GM04503 (cell line): ENCODE measurements at places on chromosomes 4 and X.

DNA sequence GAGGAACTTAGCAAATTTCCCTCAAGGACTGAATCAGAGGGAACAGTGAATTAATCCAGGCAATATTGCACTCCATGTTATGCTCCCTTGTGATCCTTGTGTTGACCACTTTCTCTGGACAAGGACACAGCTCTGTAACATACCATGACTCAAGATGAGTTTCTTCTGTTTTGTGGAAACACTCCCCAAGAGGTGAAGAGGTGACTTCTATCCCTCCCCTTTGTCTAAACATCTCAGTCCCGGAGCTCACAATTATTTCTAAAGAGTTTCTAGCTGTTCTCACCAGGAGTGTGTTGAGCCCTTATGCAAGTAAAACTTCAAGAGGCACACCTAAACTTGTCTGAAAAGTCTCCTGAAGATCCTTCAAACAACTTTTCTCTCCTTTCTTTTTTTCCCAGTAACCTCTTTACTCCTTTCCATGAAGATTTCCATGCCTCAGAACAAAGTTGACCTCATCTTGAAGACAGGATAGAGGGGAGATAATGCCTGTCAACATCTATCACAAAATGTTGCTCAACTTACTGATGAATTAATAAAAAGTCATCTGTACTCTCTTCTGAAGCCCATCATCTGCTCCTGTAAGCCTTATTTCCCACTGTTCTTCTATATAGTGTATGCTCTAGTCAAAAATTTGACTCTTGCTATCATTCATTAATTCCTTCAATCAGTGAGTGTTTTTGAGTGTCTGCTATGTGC, 429.1 kb downstream of the SPRY1 start:
- no peak for DNase-seq

DNA sequence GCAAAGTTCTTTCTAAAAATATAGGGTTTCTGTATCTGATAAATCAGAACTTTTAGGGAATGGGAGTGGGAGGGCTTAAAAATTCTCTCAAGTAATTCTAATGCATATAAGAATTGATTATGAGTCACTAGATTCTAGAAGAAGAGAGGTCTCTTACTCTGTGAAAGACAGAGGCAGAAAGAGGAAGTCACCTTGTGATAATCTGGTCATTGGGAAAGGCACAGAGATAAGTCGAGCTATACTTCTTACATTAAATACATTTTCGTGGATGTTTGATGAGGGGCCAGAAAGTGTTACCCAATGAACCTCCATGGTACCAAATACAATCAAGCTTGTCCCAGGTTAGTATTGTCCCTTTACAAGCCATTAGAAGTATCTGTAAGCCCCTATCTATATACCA, 134.4 kb downstream of the MAD2L1 start:
- DNase-seq, result no peak

DNA sequence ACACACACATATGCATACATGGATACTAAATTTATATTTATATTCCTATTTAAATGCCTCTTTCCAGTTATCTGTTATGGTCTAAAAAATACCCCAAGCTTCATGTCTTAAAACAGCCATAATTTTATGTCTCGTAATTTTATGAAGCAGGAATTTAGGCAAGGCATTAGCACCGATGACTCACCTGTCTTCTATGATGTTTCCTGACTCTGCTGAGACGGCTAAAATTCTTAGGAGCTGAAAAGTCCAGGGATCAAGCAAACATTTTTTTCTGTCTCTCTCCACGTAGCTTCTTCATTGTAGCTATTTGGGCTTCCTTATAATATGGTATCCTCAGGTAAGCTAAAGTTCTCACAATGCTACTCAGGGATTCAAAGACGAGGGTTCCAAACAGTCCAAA, 930.3 kb downstream of the STIM2 start:
- DNase-seq, result no peak

GRCh38 chr4:68693325-68694075, 23.0 kb upstream of the UGT2B15 start:
- DNase-seq, result no peak

DNA sequence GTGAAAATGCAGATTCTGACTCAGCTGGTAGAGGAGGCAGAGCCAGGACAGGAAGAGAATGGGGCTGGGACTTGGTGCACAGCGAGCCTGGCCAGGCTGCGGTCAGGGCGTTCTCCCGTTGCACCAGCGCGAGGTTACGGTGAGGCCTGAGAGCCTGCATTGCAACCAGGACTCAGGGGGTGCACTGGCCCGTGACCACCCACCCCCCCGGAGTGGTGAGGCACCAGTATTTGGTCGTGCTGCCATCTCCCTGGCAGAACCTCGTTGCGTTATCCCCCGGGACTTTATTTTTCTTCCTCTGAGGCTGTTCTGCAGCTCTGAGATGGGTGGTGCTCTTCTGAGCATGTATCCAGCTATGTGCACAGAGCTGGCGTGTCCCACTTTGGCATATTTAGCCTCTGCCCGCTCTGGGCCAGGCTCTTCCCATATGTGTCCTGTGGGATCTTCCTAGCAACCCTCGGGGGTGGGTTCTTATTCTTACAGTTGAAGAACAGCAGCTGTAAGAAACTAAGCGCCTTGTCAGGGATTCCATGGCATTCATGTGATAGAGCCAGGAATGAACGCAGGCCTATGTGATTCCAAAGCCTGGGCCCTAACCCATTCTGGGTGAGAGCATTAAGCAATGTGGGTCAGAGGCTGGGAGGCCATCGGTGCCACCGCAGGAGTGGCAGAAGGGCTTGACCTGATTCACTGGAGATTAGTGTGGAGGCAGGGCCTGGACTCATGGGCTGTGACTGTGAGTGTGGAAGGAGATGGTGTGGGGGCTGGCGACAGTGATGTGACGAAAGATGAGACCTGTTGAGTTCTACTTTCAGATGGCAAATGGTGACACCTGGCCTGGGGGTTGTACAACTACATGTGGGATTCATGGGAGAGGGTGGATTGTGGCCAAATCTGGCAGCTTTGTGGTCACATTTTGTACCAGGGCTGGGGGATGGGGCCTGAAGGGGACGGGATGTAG, 3.1 kb downstream of the TADA2B start:
- DNase-seq, result no peak

GRCh38 chr4:83947125-83947829, 411.4 kb downstream of the GPAT3 start:
- no peak for DNase-seq

GRCh38 chrX:118536687-118537461, 41.3 kb downstream of the DOCK11 start:
- no peak for DNase-seq

DNA sequence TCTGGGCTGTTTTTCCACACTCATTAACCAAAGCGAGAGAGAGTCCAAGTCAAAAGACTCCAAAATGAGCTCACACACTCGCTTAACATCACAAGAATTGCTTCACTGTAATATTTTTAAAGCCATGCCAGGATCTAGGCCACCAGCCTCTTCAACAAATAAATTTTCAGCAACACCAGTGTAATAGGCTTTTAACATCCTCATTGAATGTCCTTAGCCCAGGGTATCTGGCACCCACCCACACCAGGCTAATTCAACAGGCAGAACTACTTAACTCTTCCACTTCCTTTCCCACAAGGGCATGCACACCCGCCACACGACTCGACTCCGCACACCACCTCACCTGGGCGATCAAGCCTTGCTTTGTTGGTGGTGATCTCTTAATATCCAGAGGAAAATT, 34.2 kb downstream of the FAT1 start:
- DNase-seq, result no peak

- DNase-seq, result peak; percentile 2
Measured at GRCh38 chrX:140572724-140573123, 67.9 kb upstream of the SOX3 start.

DNA sequence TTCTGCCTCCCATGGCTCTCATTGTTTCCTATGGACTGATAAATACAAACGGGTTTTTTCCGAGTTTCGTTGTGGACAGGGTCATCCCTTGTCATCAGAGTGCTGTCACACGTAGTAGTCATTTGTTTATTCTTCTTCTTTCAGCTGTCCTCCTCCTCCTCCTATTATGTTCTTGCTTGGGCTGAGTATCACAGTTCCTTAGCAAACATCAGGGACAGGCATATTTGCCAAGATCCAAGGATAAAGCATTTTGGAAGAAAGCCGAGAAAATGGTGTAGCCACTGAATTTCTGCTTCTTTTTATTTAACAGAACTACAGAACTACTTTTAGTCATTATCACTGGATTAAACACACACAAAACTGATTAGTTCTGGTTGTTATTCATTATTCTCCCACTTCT, 167.9 kb downstream of the MAML3 start:
- DNase-seq, result no peak

DNA sequence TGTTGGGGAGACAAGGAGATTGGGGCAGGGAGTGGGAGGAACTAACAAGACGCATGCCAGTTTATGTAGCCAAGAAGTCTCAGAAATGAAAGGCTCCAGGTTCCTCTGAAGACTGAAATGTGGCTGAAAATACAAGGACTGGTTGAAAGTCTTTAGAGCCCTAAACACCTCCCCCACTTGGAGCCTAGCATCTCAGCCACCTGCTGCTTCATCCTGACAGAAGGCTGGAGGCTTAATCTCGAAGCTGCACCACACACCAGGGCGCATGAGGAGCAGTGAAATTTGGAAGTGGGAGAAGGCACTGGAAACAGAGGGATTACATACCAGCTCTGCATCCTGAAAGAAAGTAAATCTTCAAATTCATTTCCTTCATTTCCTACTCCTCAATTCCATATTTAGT, 160.7 kb upstream of the FTHL17 start:
- DNase-seq, result no peak

GRCh38 chrX:100409610-100410590, at the start of gene PCDH19:
Gene PCDH19, minus strand, starts transcription at chrX:100410273. Its CDS starts 1,676 bp downstream, at chrX:100408597.
- DNase-seq, result peak; percentile 1

- DNase-seq, result no peak
Measured at GRCh38 chrX:49756692-49757091, 60.9 kb upstream of the PAGE1 start.

DNA sequence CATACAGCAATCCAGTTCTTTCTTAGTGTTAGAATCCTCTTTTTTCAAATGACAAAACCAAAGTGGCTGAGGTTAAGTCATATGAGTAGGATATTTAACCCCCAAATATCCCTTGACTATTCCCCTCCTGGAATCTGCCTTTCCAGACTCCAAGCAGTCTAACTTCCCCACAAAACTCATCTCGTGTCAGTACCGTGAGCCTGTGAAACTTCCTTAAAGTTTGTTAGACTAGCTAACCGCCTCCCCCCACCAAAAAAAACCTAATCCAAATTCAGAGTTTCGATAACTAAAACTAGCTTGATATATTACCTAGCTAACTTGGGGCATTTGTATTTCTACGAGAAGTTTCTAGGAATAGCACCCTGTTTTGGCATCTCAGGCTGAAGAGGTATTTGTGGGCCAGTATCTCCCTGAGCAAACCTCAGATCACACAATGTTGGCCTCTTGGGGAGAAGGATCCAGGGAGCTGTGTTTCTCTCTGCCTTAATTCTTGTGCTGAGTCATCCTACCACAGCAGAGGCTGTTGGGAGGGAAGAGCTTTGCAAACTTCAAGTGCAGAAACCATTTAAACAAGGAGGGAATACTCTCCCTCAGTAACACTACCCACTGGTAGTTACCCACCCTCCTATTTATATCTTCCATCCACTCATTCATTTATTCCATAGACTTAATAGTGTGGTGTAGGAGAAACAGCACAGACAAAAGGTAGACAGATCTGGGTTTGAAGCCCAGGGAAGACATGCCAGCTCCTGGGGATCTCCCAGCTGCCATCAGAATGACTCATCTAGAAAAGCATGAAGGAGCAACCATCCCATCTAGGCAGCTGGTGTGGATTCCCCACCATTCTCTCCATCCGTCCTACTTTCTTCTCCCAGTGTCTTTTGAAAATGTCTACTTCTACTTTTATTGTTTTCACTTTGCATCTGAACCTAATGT, 39.3 kb upstream of the TXK start:
- DNase-seq, result peak; percentile 70

DNA sequence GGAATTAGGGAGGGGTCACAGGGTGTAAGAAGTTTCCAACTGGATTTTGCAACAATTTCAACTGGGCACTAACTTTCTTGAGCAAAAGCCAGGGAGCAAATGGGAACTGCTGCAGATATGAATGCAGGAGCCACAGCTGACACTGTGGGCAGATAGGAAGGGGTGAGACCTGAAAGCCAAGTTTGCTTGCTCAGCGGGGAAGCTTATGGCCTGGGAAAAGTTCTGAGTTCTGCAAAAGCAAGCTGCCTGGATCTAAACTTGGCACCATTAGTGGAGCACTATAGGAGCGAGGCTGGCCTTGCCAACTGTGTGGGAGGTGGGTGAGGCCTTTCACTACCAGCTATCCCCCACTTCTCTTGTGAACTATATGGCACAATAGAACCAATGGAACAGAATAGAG, 11.1 kb downstream of the CYSLTR1 start:
- no peak for DNase-seq

- DNase-seq, result no peak
Measured at GRCh38 chrX:134933248-134933647, 57.5 kb upstream of the SMIM10 start.
